SHP77 (cell line): ENCODE measurements at places on chromosomes 5 and 9.

GRCh38 chr9:87336407-87336806 is 161.3 kb upstream of the DAPK1 start:
- no peak for DNase-seq

DNA sequence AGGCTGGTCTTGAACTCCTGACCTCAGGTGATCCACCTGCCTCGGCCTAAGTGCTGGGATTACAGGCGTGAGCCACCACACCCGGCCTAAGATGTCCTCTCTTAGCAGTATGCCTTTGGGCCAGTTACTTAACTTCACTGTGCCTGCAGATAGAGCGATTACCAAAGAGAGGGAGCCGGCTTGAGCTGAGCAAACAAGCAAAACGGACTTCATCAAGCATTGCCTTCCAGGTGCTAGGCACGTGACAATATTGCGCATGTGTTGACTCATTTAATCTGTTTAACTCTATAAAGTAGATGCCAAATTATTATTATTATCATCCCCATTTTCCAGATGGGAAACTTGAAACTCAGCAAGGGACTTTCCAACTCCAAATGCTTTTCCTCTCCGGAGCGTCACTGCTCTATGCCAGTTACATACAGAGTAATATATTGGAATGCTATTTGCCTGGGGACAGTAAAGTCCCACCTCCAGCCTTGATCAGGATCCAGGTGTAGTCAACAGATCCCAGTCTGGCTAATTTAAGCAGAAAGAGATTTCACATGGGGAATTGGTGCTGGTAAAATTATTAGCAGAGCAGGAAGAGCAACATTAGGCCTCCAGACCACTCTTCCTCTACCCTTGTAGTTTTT is 5.6 kb upstream of the C9orf152 start:
- no peak for DNase-seq

- no peak for DNase-seq
These were observed 42.5 kb downstream of the MEF2C start for GRCh38 chr5:88840495-88840894.

DNA sequence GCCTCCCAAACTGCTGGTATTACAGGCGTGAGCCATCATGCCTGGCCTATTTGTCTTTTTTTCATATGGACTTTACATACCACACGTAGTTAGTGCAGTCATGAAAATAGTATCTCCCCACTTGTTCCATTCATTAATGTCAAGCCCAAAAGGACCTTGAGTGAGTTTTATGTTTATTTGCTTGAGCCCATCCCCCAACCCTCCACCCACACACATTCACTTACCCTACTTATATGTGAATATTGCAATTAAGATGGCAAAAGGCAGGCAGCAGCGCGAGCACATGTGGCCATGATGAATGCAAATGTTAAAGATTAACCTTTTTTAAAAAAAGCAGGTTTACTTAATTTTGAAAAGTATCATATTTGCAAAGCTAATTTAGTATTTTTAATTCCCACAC is 24.9 kb upstream of the PIK3R1 start:
- DNase-seq, result no peak
